ENCODE measurements at places on chromosomes 3 and 15.

DNA sequence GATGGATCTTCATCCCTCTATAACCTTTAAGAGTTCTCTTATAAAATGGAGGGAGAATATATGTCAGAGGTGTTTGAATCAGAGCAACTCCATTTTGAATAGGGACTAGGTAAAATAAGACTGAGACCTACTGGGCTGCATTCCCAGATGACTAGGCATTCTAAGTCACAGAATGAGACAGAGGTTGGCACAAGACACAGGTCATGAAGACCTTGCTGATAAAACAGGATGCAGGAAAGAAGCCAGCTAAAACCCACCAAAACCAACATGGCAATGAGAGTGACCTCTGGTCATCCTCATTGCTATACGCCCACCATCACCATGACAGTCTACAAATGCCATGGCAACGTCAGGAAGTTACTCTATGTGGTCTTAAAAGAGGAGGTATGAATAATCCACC, 211.0 kb downstream of the GBE1 start:
- DNase-seq: no peak

DNA sequence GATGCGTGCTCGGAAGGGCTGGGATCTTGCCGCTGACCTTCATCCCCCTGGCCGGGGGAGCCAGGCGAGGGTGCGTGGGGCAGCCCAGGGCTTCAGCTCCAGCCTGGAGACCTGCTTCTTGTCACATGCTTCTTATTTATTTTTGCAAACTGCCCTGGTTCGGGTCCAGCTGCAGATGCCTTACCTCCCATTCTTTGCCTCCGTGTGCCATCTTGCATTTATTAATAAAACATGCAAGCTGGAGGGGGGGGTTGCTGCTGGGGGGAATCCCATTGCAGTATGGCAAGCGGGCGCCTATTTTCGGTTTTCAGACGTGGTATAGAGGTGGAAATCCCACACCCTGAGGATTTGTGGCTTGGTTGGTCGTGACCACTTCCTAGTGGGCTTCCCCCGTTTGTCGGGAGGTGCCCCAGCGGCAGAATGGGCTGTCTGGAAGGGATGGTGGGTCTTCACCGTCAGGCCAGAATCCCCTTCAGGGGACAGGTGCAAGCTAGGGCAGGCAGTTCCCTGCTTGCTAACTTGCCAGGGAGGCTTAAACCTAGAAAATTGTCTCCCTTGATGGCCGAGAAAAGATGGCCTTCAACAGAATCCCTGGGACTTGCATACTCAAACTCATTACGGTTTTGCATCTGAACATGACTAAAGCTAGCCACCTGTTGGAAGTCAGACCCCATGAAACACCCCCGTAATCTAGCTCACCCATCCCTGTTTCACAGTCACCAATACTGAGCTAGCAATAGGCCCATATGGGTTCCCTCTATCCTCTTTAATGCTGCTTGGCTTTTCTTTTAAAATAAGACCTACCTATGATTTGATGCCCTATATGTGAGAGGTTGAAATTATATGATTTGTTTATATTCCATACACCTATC, 569 bp downstream of the TMEM266 start:
- no peak for DNase-seq

GRCh38 chr3:32951410-32951811, at the start of gene CCR4:
Gene CCR4, plus strand, starts transcription at chr3:32951644. Its CDS starts 1,779 bp downstream, at chr3:32953423.
- DNase-seq: no peak

GRCh38 chr3:106305882-106306435, 437.1 kb upstream of the CBLB start:
- no peak for DNase-seq

DNA sequence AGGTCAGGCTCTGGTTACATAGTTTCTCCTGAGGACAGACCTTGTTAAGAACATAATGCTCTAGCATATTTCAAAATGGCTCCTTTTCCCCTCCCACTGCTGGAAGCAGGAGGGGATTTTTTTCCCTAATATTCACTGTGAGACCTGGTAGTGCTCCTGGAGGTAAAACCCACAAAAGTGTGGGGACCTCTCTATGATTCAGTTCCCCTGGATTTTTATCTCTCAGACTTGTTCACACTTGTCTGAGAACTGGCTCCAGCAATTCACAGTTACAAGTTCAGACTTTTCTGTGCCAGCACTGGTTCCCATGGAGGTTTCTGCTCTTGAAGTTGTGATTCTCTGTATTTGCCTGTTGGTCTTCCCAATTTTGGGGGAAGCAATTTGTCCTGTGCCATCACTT, 36.3 kb upstream of the PCOLCE2 start:
- DNase-seq: no peak

GRCh38 chr15:66053991-66054390, 184.7 kb downstream of the RAB11A start:
- DNase-seq: no peak

DNA sequence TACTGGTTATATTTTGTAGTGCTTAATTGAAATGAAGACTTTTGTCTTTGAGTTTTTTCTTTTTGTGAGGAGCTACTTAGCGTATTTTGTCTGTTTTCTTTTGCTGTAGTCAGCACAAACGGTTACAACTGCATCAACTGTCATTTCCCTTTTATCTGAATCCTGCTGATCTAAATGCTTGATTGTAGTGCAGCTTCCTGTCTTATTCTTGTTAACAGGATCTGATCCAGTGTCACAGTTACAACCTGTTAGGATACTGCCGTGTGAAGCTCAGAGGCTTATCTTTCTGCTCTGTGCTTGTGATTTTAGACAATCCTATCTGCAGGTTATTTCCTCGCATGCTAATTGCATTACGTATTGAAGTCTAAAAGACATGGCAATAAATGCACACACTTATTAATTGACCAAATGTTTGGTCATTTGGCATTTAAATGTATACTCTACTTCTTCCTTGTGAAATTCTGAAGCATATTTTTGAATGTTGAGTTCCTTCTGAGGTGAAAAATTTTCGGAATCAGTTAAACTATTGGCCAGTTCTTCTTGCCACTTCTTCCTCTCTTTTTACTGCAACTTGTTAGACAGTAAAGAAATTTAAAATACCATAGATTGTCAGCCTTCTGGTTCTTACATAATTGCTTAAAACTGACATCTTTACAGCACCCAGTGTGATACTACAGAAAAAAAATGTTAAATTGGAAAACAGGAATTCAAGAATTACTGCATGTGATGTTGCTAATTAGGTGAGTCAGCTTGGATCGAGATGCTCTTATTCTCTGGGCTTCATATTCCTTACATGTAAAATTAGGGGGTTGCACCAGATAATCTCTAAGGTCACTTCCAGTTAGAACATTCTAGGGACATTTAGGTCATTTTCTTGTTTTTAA, 168.2 kb downstream of the MBNL1 start:
- no peak for DNase-seq

DNA sequence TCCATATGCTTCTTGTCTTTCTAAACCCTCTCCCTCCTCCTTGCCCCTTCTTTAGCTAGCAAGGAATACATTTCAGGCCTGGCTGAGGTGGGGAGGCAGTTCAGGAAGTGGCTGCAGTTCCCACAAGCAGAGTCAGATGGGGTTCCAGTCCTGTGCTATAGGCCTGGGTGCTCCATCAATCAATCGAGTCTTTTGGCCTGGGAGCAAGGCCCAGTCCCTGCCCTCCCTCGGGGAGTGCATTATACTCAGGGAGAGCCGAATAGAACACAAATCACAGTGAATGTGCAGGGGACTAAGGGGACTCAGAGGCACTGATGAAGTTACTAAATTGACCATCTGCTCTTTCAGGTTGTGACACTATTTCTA, 58.0 kb upstream of the HERC1 start:
- DNase-seq: no peak

- DNase-seq: no peak
These were observed 13.9 kb downstream of the SPINT1 start for GRCh38 chr15:40857601-40858341.

DNA sequence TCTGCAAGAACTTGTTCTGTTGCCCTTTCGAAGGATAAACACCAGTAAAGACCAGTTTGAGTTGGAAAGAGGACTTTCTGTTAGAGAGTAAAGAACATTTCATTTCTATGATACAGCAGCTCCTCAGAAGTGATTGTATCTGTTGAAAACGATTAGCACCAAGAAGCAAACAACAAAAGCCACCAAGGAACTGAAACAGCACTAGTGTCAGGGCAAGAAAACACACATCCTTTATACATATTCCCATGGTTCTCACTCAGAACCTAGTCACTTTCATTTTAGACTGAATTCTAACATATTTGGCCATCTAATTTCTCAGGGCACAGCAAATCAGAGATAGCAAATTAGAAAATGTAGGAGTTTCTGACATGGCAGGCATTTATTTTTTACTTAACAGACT, 116.1 kb downstream of the ATP1B3 start:
- DNase-seq: no peak

DNA sequence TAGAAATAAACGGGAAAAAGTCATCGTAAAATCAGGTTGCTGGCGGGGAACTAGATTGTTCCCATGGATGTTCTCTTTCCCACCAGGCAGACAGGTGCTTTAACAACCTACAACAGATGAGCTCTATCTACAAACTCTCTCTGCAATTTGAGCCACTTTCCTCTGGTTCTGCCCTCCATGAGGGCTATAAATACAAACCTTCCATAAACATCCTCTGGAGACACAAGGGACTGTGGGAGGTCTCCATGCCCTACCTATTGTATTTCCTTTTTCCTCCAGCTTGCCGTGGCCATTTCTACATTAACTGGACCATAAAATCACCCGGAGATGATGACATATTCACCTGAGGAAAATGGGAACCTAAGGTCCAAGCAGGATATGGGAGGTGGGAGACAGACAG, 151.1 kb downstream of the GABRB3 start:
- DNase-seq: no peak

GRCh38 chr15:47820747-47821319, 103.5 kb downstream of the SEMA6D start:
- DNase-seq: no peak

DNA sequence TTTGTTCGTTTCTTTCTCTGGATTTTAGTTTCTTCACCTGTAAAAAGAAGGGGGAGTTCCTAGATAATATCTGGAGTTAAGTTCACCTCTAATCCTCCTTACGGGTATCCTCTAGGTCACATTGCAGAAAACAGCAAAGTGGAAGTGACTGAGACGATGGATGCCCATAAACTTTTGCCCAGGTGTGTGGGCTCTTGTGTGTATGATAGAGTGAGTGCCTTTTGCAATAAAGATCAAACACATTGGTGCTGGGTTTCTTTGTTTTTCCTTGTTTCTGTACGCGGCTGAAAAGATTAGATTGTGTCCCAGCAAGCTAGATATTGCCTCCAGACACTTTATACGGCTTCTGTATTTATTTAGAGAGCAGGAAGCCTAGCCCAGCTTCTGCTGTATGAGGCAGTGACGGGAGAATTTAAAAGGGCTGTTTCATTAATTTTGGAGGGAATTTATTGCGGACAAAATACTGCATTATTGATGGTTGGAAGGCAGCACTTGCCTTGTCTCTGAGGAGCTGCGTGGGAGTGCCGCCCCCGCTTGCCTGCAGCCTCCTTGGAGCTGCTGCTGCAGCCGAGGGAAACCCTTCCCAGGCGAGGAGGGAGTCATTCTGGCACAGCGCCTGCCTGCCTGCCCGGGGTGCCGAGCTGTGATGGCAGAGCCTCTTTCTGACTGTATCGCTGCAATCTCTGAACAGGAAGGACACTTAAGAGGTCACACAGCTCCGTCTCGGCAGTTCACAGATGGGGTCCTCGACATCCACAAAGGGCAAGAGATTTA, 38.5 kb downstream of the PYDC2 start:
- no peak for DNase-seq

DNA sequence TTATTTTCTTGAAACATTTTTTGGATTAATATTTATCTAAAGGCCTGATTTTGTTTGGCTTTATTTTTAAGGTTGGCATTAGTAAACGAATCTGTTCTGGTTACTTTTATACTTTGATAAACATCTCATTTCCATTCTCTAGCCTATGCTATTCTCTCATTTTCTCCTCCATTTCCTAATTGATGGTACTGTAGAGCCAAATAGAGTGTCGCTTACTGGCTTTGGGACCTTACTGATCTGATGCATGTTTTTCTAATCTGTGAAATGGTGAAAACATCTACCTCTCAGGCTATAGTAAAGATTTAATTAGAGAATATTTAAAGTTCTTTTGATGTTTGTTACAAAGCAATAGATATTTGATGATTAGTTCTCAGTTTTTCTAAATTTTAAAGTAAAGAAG, 1.6 kb downstream of the LNP1 start:
- DNase-seq: no peak

- DNase-seq: no peak
These were observed 17.1 kb downstream of the LRRC28 start for GRCh38 chr15:99268431-99268830.

DNA sequence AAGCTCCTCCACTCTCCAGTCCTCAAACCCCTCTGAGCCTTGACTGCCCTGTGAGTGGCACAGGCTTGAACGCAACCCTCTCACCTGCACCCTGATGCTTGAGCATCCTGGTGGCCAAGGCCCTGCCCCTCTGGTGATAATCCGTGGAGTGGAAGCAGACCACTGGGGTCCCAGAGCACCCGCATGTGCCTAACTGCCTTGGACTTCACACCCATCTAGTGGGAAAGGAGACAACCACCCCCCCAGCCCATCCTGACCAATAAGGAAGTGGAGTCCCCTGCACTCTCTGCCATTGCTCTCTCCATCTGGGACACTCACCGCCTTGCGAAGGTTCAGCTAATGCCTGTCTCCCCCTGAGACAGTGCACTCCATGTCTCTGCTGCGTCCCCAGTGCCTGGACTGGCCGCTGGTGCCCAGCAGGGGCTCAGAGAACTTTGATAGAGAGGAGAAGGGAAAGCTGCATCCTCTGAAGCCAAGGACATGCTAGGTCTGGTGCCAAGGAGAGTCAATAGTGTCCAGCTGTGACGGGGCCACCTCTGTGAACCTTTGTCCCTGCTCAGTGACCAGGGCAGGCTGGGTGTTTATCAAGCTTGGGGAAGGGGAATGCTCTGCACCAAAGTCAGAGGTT, 3.4 kb downstream of the KLF15 start:
- no peak for DNase-seq

DNA sequence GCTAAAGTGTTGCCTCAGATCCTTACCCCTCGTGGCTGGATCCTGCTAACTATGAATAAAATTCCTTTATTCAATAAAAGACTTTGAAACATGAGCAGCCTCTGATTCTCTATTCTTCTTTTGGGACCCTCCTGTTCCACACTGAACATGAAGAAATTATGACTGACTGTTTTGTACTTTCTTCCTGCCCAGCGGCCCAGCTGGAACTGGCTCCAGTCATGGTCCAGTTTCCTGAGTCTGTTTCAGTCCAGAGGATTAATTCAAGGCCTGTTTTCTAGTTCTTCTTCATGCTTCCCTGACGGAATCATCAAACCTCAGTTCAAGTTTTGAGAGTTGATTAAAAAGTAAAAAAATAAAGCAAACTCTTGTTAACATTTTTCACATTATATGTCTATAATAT, 52.6 kb upstream of the CP start:
- no peak for DNase-seq

DNA sequence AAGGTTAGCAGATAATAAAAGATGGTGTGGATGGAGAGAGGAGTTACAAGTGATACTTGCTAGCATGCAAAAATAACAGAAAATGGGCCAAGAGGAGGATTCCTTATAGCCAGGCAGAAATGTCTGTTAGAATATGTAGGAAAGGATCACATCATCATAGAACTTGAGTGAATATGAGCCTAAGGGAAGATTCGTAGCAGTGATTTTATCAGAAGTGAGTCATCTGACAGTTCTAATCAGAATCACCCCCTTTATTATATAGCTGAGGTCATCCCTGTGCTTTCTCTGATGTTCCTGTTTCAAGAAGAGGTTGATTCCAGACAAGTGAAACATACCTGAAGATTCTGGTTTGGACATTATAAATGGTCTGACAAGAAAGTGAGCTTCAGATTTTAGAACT, 22.9 kb downstream of the EXOG start:
- DNase-seq: no peak
